Common myeloid progenitor, CD34-positive (primary cell): ENCODE measurements at places on chromosomes 3 and 15.

GRCh38 chr3:150238048-150238802, 169.9 kb upstream of the TSC22D2 start:
- no peak for DNase-seq

DNA sequence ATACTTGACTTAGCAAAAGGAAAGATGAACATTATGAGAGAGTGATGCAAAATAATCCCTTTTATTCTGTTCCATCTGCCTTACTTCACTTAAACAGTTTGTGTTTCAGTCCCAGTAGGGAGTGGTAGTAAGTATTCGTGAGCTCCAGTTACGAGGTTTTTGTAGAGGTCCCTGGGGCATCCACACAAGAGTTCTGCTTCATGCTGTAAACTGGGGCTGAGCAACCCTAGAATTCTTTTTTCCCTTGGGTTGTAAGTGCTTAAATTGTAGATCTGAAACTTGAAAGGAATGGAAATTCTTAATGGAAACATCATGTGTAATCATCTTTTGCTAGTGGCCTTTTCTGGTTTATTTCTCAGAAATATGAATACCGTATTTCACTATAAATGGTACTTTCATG, 79.5 kb downstream of the SEMA6D start:
- DNase-seq: no peak

DNA sequence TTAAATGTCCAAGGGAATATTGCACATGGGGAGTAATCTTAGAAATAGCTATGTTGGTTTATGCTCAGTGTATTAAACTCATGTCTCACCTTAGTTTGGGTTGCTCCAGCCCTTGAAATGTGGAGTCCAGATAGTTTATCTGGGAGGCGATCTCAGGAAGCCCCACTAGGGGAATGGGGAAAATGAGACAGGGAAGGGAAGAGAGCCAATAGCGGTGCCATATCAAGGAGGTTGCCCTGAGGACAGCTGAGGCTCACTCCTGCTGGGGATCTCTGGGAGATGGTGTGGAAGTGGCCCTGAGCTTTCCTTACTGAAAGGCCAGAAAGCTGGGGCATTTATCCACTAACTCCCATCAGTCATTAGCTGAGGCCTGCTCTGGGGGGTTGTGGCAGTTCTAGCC, 43.3 kb upstream of the POLR2M start:
- DNase-seq: no peak

- no peak for DNase-seq
Measured at GRCh38 chr15:81398910-81399551, 25.0 kb upstream of the TMC3 start.

DNA sequence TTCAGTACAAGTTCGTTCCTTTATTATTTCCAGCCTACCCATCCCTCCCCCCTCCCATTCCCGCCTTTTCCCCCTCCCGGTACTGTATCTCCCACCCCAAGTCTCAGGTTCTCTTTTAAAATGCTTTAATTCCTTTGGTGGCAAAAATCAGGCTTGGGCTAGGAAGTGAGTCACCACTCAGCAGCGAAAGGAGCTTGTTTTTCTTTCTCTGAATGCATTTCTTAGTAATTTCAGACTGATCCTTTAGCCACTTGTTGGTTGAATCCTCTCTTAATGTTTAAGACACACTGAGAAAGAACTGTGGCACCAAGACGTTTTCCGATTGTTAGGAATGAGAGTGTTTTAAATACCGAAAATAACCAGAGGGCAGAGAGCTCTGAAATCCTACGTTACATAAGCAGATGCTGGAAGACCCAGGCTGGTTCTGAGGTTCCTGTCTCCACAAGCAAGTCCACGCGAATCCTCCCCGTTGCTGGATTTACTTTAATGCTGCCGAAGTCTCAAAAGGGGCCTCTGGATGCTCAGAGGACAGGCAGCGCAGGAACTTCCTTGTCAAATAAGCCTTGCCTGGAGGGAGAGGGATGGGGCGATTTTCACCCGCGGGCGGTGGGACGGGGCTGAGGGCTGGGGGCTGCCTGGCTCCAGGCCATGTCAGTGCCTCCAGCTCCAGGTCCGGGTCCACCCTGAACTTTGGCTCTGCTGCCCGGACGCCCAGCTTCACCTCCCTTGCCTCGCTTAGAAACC, 854 bp upstream of the COL8A1 start:
- peak; percentile 45 for DNase-seq

GRCh38 chr15:72368325-72368724, 7.5 kb downstream of the HEXA start:
- DNase-seq: peak; percentile 42

DNA sequence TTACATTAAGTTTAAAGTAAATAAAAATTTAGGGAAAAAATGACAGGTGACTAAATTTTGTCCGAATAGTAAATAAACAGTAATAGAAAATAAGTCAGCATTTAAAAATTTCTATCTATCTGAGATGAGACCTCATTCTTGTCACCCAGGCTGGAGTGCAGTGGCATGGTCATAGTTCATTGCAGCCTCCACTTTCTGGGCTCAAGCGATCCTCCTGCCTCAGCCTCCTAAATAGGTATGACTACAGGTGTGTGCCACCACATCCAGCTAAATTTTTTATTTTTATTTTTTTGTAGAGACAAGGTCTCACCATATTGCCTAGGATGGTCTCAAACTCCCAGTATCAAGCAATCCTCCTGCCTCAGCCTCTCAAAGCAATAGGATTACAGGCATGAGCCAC, 7.8 kb downstream of the KPNA4 start:
- no peak for DNase-seq

GRCh38 chr3:124952282-124952855, 17.8 kb upstream of the MUC13 start:
- no peak for DNase-seq

GRCh38 chr3:111725706-111726105, 130.6 kb upstream of the ZBED2 start:
- DNase-seq: no peak

- DNase-seq: peak; percentile 31
Measured at GRCh38 chr3:11154036-11154952, at the start of gene HRH1. Gene HRH1, plus strand, starts transcription at chr3:11154493. Its CDS starts 104,545 bp downstream, at chr3:11259038.

- peak; percentile 80 for DNase-seq
Measured at GRCh38 chr3:150721285-150722130, 17.8 kb upstream of the ERICH6 start.

GRCh38 chr3:36866368-36866767, 78.5 kb downstream of the TRANK1 start:
- peak; percentile 18 for DNase-seq

DNA sequence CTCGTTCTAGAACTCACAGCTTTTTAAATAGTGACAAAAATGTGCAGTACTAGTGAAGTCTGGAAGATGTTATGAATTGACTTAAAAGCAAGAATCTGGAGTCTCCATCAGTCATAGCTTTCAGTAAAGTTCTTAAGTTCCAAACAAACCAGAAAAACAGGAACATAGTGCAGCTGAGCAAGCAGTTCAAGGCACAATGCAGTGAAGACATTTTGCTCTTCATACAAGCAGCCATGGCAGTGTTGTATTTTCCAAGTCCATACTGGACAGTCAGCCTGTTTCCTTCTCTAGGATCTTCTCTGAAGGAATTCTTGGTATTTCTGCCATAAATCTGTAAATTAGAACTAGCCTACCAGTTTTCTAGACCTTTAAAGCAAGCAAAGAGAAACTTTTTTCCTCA, 90.5 kb downstream of the LRRC28 start:
- no peak for DNase-seq

DNA sequence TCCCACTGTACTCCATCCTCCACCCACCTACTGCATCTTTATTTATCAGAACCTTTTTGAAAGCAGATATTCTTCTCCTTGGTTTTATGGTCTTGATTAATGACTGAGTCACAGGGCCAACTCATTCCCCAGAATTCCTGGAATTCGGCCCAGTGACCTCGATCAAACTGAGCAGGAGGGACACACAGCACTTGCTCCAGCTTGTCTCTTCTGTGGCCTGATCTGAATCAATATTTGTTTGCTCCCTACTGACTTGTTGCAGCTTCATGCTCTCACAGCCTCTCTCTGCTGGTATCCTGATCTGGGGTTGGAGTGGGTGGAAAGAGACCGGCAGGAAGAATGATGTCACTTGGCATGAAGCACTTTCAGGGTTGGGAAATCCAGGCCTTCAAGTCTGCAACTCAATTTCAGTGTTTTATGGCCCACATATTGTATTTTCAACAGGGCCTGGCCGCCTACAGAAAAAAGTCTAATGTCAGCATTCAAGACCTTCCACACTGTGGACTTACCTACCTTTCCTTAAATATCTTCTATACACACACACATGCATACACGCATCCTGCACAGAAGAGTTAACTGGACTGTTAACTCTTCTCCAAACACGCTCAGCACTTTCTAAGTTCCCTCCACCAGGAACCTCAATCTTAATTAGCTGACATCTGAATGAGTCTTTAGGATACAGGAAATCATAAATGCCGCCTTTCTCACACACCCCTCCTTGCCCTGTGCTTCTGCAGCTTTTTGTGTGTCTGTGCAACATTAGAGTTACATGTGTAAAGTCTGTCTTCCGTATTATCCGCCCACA, 4.6 kb downstream of the ANXA2 start:
- no peak for DNase-seq

DNA sequence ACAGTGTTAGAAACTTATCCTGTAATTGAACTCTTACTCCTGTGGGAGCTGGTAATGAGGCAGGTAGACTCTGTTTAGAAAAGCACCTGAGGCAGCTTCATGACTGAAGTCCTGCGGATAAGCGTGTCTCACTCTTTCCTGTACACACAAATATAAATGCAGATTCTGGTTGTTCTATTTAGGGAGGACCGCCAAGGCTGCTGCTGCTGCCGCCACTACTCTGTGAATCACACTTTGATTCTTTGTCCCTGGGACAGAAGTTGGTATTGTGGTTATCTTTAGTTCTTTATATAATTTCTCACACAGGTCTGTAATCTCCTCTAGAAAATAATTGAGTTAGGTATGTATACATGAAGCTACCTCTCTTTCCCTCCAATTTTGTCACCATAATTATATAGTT, 3.6 kb downstream of the LSAMP start:
- no peak for DNase-seq

- DNase-seq: no peak
Measured at GRCh38 chr3:71016178-71016845, 567.2 kb downstream of the FOXP1 start.

GRCh38 chr15:59205839-59206622, 612 bp upstream of the LDHAL6B start:
- DNase-seq: no peak

DNA sequence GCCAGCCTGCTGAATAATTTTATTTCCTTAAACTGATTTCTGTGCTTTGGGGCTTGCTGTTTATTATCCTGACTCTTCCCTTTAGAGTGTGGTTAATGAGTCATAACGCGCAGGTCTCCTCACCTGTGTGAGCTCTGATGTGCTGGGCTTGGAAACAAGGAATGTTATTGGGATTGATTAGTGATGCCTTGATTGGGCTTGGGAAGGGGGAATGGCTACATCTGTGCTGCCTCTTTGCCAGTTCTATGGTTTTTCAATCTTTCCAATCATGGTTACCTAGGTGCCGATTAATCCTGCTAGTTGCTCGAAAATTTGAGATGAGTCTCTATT, 161.0 kb downstream of the THSD4 start:
- DNase-seq: no peak

GRCh38 chr3:21835264-21835663, 84.3 kb upstream of the ZNF385D start:
- DNase-seq: no peak

DNA sequence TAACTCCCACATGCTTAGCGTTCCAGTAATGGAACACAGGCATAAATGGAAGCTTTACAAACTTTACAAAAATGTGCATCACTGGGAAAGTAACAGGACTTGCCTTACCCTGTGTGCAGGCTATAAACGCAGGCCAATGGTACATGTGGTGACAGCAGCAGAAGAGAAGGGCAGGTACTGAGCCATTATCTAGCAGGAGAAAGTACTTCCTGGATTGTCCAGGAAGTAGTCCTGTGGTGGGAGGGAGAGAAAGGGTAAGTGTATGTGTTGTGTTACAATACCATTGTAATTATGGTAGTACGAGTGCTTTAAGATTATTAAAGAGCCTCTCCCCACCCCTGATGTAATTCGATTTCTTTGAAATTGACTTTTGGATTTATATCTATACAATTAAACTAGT, 5.3 kb downstream of the ATP1B3 start:
- no peak for DNase-seq

- DNase-seq: no peak
Measured at GRCh38 chr15:46654993-46655392, 1020.2 kb downstream of the SQOR start.

DNA sequence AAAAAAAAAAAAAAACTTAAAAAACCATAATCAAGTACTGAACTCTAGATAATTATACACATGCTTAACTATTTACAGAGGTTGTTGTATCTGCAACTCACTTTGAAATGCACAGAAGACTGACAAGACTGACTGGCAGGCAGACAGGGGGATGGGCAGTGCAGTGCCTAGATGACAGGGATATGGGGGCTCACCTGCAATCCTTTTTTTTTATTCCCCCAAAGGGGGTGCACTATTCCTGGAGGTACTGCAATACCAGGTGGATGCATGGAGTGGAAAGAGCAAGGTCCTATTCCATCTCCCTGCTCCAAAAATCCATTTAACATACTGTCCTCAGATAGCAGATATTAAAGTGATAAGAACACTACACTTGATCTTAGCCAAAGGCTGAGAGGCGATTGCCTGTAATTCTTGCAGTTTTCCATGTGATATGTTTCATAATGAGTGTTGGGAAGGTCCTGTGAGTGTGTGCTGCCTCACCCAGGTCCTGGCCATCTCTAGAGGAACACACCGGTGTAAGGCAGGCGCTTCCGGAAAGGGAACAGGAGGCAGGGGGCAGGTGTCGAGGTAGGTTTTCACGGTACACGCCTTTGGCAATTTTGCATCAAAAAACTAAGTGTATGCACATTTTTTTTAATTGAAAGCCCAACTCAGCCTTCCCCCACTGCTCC, 22.7 kb downstream of the SEC61A1 start:
- DNase-seq: no peak

GRCh38 chr3:160686955-160687535, 10.1 kb downstream of the ARL14 start:
- peak; percentile 20 for DNase-seq

DNA sequence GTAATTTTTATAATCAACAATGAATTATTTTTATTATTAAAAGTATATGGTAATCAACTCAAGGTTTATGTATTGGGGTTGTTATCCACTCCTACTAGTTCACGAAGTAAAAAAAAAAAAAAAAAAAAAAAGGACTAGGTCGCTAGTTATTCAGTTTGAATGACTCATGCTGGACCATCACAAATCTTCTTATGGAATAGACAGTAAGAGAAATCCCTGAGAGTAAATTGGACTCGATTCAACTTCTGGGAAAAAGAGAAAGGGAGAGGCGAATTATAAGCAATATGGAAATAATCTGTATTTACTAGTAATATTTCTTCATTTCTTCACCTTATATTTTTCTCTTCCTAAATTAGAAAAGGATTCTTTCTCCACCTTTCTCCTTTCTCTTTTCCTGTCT, 2.0 kb downstream of the MYEF2 start:
- DNase-seq: no peak

- no peak for DNase-seq
Measured at GRCh38 chr3:4897765-4898453, 81.3 kb upstream of the BHLHE40 start.

GRCh38 chr15:42819786-42820185, 82.9 kb upstream of the CDAN1 start:
- no peak for DNase-seq

GRCh38 chr3:100982710-100983109, 10.5 kb downstream of the ABI3BP start:
- DNase-seq: no peak

GRCh38 chr3:197881270-197881969, 68.6 kb upstream of the RPL35A start:
- no peak for DNase-seq
